Urinary bladder (tissue), 4 donors: ENCODE measurements at places on chromosomes 6 and 20. TPM values are rescaled to one million over a fixed set of nuclear protein-coding genes. Genes with fewer than 3 reads are reported as not detected.

DNA sequence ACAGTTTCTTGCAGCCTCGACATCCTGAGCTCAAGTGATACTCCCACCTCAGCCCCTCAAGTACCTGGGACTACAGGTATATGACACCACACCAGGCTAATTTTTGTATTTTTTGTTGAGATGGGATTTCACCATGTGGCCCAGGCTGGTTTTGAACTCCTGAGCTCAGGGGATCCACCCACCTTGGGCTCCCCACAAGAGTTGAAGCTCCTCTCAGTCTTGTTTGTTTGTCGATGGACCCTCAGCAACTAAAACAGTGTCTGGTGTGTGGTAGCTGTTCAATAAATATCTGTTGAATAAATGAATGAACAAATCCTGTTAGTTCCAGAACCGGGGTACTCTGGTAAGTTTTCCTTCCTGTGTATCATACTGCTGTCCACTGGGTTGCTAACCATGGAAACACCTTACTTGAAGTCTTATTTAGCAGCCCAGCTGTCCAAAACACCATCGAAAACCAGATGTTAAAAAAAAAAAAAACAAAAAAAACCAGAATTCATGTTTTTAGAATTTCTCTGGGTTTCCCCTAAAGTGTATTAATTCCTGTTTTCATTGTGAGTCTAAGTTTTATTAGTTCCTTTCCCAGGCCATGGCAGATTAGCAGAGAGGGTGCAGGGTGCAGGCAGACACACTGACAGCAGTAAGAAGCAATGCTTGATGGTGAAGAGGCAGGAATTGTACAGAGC is 7.8 kb upstream of the EZR start:
- DNase-seq, result no peak

GRCh38 chr6:98839781-98840361 is 5.5 kb downstream of the POU3F2 start:
- DNase-seq, result no peak

Gene PACRG
- total RNA-seq, result 5.6 TPM

- DNase-seq, result peak; percentile 92
Measured at GRCh38 chr6:130981409-130981808, 81.6 kb downstream of the EPB41L2 start.

- DNase-seq, result no peak
Measured at GRCh38 chr6:10112871-10113549, 301.9 kb downstream of the TFAP2A start.

DNA sequence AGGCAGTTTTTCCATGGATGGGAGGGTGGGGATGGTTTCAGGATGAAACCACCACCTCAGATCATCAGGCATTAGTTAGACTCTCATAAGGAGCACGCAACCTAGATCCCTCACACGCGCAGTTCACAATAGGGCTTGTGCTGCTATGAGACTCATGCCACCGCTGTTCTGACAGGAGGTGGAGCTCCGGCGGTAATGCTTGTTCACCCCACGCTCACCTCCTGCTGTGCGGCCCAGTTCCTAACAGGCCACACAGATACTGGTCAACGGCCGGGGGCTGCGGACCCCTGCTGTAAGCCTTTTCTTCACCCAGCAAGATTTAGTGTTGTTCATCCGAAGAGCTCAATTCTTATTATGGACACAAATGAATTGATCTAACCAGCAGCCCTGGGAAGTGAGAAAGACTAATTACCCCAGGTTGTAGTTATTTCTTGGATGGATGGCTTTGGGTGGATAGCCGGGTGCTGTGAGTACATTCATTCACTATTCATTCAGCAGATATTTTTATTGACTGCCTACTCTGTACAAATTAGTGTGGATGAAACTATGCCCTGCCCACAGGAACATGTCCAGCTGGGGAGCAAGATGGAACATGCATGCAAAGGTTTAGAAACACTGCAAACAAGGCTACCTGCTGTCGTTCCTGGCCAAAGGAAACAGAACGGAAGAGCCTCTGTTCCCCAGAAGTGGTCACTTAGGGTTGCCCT is 57.2 kb downstream of the RIOK1 start:
- no peak for DNase-seq

GRCh38 chr6:14765721-14766390 is 480.0 kb upstream of the JARID2 start:
- DNase-seq, result no peak

DNA sequence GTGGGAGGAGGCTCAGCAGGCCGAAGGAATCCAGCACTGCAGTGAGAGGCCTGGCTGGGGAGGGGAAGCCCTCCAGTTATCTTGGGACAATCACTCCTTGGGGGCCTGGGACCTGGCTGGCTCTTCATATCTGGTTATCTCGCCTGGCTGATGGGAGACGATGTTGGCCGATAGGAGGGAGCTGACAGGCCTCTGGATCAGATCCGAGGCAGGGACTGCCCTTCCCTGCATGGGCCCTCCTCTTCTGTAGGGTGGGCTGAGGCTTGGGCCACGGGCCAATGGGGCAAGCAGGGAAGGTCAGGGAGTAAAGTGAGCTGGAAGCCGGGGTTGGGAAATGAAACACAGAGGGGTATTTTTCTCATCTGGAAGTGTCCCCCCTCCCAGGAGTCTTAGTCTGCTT is 25.2 kb downstream of the MANBAL start:
- no peak for DNase-seq

Gene GINM1
- total RNA-seq, result 80.8 TPM

- DNase-seq, result no peak
Measured at GRCh38 chr6:128478230-128479047, 42.0 kb downstream of the PTPRK start.
